Left lobe of liver (tissue), 2 donors: ENCODE measurements at places on chromosomes 6 and 20.

DNA sequence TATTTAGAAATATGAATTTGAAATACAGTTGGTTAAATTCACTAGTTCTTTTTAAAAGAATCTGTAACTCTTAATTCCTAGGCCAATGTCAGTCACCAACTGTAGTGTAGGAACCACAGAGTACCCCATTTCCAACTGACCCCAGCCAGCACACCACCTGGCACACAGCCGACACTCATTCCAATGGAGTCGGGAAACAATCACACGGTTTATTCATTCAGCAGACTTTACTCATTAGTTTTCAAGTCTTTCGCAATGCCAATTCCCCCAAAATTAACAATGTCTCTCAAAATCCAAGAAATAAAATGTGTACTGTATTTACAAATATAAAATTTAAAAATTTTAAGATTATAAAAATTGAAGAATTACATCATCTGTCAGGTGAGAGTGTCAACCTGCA, 13.5 kb downstream of the ARG1 start:
- no peak for DNase-seq

- no peak for DNase-seq
Measured at GRCh38 chr6:168374051-168374502, 54.5 kb upstream of the DACT2 start.

DNA sequence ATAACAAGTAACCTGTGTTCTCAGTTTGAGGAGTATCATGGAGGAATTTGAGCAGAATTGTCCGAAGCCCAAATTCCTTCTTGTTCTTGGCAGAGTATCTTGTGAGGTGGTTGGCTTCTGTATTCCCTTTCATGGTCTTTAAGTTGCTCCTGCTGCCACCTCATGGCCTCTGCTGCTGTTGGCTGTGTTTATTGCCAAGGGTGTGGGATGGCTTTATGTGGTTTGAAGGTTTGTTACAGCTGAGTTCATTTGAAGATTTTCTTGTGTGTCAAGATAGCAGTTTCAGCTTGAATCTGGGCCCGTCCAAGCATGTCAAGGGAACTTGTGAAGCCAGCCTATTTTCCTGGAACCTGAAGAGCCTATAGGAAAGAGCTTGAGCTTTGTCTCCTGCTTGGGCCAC, 20.2 kb upstream of the TTK start:
- DNase-seq, result no peak

- DNase-seq, result no peak
Measured at GRCh38 chr6:145271040-145271439, 464.3 kb downstream of the EPM2A start.

DNA sequence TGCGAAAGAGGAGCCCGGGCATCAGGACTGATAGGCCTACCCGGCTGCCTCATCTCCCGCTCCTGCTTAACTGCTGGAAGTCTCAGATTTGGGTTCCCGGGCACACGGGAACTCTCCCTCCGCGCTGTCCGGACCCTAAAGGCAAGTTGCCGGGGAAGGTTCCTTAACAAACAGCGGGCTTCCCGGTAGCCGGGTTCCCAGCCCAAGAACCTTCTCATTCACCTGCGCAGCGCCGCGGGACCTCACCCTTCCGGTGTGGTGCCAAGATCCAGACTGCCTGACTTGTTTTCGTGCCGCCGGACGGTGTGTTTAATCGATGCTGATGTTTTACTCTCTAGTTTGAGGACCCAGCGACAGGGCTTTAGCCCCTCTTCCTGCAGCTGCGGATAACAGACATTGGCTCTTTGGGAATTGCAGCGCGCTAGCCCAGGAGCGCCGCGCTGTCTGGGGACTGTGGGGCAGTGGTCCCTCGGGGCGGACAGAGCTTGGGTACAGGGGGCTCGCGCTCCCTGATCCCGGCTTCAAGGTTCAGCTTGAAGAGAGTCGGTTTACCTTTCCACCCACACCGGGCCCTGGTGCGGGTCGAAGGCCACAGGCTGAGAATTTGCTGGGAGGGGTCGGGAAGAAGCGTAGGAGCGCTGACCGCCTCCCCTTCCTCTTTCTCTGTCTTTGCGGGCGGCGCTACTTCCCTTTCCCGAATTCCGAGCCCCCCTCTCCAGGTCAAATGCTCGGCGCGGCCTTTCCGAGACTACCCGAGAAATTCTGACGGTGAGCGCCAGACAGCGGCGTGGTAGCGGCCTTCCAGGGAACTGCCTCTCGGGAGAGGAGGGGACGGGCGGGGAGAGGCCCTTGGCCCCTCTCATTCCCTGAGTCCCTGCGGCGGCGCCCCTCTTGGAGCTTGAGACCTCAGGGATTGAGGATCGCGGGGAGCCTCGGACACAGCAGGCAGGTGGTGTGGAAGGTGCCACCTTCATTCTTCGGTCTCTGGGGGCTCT, 17.2 kb downstream of the ABT1 start:
- no peak for DNase-seq

GRCh38 chr6:109966299-109966698, 11.8 kb upstream of the GPR6 start:
- DNase-seq, result no peak

DNA sequence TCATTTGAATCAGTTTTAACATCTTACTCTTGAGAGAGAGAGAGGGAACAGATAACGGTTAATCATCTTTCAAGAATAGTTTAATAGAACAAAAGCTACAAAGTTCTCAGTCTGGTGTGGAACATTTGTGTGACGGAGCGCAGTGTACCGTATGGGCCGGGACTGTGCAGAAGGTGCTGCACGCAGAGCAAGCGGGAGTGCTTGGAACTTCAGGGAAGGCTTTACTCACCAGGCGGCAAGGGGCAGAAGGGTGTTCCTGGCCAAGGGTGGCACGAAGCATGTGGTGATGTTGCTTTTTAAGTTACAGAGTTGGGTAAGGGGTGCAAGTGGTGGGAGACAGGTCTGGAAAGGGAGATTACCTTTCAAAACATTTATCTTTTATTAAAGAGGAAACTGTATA, 95.7 kb downstream of the TULP4 start:
- no peak for DNase-seq

DNA sequence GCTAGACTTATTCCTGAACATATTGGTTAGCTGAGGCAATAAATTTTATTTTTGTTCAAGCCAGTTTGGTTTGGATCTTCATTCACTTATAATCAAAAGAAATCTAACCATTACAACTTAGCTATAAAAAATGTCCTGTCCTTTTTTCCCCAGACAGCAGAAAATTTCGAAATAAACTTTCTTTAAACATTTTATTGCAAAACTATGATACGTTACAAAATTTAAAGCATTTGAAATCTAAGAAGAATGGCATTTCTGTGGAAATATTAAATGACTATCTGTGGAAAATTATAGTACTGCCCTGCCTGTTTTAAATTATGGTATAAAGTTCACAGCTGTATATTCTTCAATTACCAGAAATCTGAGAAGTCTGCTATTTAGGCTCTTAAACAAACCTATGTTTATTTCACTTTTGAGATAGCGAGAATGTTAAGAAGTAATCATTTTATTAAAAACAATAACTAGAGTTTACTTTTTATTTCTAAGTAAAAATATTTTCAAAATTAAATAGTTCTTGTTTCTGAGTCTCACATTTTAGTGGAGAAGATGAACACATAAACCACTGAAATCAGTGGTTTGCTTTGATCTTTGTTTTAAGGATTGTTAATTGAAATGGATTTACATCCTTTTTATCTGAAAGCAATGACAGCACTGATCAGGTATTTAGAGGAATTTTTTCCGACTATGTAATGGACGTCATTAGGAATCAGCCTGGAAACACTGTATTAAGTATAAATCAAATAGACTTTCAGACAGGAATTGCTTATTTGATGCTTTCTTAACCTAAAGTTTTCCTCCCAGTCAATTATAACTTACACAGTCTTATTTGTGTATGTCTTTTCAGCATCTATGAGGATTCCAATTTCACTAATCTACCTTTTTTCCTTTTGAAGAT, 553.7 kb downstream of the COL12A1 start:
- DNase-seq, result no peak

DNA sequence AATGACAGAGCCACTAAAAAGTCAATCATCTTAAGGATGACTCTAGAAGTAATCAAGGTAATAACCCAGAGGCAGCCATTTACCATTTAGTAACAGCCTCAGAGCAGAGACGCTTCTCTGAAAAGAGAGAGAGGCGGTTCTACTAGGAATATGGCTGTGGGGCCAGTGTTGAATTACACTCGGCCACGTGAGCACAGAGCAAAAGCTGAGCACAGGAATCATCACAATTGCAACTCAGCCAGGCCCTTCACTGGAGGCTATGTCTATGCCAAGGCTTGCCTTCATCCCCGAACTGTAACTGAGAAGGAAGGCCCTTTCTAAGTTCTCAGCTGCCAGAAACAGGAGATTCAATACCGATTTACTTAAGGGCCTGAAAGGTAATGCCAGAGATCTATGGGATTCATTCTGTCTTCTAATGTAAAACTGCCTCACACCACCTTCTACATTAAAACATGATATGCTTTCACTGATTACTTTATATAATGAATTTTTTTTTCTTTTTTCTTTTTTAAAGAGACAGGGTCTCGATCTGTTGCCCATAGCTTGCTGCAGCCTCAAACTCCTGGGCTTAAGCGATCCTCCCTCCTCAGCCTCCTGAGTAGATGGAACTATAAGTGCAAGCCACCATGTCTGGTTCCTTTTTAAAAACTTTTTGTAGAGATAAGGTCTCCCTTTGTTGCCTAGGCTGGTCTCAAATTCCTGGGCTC, 67.6 kb downstream of the NUDT3 start:
- DNase-seq, result no peak

DNA sequence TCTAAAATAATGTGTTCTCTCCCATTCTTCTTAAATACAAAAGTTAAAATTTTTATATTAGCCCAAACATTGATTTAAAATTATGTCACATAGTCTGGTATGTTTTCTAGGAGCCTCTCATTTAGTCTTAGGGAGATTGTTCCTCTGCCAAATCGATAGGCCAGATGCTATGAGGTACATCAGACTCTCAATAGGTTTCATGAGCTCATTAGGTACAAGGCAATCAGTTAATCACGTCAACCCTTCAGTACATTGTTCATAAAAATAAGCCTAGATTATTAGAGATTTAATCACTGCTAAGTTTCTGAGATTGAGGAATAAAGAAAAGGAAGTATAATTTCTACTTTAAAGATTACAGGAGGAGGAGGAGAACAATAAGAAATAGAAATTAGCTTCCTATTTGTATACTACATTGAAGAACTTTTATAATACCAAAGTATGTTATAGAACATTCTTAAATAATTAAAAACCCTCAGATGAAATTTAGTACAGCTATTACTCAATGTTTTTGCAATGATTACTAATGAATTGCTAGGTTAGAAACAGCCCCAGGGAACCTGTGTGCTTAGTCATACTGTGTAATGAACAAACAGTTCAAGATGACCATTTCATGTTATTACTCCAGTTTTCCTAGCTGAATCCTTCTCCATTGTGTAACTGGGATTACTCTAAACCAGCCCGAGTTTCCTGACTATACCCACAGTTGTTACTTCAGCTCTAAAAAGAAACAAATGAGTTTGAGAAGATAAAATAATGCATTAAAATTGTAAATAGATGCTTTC, 117.0 kb downstream of the BMP5 start:
- DNase-seq, result no peak

DNA sequence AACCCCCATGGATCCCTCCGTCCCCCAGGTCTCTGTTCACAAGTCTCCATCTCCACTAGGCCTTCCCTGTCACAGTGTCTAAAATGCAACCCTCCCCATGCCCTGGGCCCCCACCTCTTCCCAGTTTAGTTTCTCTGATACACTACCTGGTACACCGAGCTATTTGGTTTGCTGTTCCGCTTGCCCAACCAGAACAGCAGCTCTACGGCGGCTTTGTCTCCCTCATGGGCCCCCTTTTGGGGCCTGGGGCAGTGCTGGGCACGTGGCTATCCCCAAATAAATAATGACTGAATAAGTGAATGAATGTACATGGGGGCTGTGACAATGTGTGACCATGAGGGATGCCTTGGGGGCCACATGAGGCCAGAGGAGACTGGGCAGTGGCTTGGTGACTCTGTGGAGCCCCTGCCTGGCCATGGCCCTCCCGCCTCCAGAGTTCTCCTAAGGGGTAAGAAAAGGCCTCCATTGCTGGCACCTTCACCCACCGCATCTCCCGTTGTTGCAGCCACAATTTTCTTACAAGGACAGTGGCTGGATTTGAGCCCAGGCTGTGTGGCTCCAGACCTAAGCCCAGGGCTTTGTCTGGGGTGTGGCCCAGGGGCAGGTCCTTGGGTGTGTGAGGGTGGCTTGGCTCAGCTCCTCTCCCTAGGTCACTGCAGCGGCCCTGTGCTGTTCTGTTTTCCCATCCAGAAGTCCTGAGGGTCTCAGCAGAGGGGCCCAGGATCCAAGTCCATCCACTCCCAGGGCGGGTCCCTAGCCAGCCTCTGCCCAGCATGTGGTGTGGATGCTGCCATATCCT, 408.5 kb upstream of the SULF2 start:
- DNase-seq, result no peak

DNA sequence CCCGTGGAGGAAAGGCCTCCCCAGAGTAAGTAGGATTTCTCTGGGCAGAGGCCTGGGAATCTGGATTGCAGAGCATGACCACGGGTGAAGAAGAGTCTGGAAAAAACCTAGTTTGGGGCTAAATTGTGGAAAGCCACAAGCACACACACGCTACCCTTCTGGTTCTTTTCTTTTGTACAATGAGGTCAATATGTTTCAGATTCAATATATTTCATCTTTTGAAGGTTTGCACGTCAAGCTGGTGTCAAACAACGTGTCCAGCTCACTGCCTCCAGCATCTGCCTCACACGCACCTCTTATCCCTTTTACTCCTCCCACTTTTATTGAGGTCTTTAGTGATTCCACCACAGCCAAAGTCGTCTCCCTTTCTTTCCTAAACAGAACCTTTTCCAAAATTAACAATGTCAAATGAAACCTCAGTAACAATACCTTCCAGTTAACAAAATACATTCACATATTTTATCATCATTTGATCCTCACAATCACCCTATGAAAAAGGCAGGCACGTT, 773 bp upstream of the EPB41L2 start:
- no peak for DNase-seq

GRCh38 chr20:32237419-32237818, 29.7 kb downstream of the POFUT1 start:
- DNase-seq, result no peak

DNA sequence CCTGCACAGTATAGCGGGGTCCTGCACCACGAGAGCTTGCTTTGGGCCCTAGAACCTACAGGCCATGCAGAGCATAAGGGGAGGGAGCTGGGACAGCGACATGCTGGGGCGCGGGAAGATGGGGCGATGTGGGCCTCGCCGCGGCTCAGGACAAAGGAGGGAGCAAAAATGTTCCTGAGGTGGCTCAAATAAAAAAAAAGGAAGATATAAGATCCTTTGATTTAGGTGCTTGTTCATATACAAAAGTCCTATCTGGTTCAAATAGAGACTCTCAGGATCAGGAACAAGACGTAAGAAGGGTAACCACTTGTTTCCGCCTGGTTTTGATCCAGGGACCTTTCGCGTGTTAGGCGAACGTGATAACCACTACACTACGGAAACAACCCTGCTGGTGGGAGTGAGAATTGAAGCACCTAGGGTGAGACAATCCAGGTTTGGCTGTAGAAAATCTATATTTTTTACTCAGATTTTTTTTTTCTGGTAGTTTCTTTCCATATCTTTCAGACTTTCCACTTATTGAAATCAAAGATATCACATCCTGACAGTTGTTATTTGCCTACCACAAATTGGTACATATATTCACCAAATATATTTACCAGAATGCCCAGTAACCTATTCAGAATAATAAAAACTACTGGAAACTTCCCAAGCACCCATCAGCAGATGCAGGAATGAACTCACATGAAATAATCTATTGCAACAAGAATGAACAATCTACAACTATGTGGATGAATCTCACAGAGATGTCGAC, 177.9 kb upstream of the ZNF184 start:
- no peak for DNase-seq
